Mammary microvascular endothelial cell (primary cell): ENCODE measurements at places on chromosomes 4 and X. TPM values are rescaled to one million over a fixed set of nuclear protein-coding genes. Genes with fewer than 3 reads are reported as not detected.

The NALF2 gene
- total RNA-seq: 0.05 and 0.13 TPM in 2 replicates

The CSAG2 gene
- total RNA-seq: not detected in 2 replicates

The STBD1 gene
- total RNA-seq: 1.7 and 3.5 TPM in 2 replicates

The COPS4 gene
- 59.6 and 63.6 TPM in 2 replicates for total RNA-seq

The MTCP1 gene
- 3.7 and 4.5 TPM in 2 replicates for total RNA-seq

The MAGEC2 gene
- not detected in 2 replicates for total RNA-seq

The PFKFB1 gene
- total RNA-seq: not detected in 2 replicates

The TNMD gene
- not detected in 2 replicates for total RNA-seq

The TECRL gene
- total RNA-seq: not detected in 2 replicates

The MAGEC1 gene
- total RNA-seq: not detected in 2 replicates

The TLL1 gene
- total RNA-seq: 2.7 and 3.5 TPM in 2 replicates

The DGAT2L6 gene
- total RNA-seq: 0.20 TPM in 1 of 2 replicates, not detected in the other

The RBM46 gene
- total RNA-seq: not detected in 2 replicates

The DIPK2B gene
- 153 and 154 TPM in 2 replicates for total RNA-seq

The SLC16A2 gene
- 0.39 and 0.60 TPM in 2 replicates for total RNA-seq

The ATP10D gene
- 12.2 and 15.4 TPM in 2 replicates for total RNA-seq

The PAK3 gene
- total RNA-seq: 0.13 and 0.34 TPM in 2 replicates

The DRP2 gene
- total RNA-seq: 0.15 and 0.47 TPM in 2 replicates

The TEX13C gene
- not detected in 2 replicates for total RNA-seq

The SLITRK4 gene
- total RNA-seq: 4.2 and 6.7 TPM in 2 replicates

The PNMA6A gene
- total RNA-seq: 0.20 and 1.3 TPM in 2 replicates

The ANAPC10 gene
- total RNA-seq: 24.0 and 24.5 TPM in 2 replicates

The TMPRSS11A gene
- not detected in 2 replicates for total RNA-seq

The NPY5R gene
- total RNA-seq: not detected in 2 replicates

The RS1 gene
- not detected in 2 replicates for total RNA-seq

The SPANXA1 gene
- not detected in 2 replicates for total RNA-seq

The CT45A2 gene
- total RNA-seq: not detected in 2 replicates

The GPR34 gene
- not detected in 2 replicates for total RNA-seq

The GPRASP3 gene
- 3.0 and 4.0 TPM in 2 replicates for total RNA-seq

The RGN gene
- total RNA-seq: 0.20 TPM in 1 of 2 replicates, not detected in the other

The TBC1D8B gene
- total RNA-seq: 3.1 TPM in 2 replicates

The INPP4B gene
- total RNA-seq: 2.6 and 4.7 TPM in 2 replicates

The PRR32 gene
- not detected in 2 replicates for total RNA-seq

The AFM gene
- total RNA-seq: not detected in 2 replicates

The MGAT4D gene
- not detected in 2 replicates for total RNA-seq

The KIT gene
- total RNA-seq: 0.25 and 2.3 TPM in 2 replicates

The FGFBP2 gene
- not detected in 2 replicates for total RNA-seq

The ADH6 gene
- not detected in 2 replicates for total RNA-seq

The HS3ST1 gene
- total RNA-seq: 0.98 and 5.0 TPM in 2 replicates

The TKTL2 gene
- not detected in 2 replicates for total RNA-seq

The CYSLTR1 gene
- total RNA-seq: 1.2 and 1.5 TPM in 2 replicates

The ZCCHC4 gene
- 7.1 and 7.7 TPM in 2 replicates for total RNA-seq

The DMRTC1 gene
- not detected in 2 replicates for total RNA-seq

The MAGEB10 gene
- total RNA-seq: not detected in 2 replicates

The PRSS12 gene
- 5.1 and 8.1 TPM in 2 replicates for total RNA-seq

The APLN gene
- total RNA-seq: 567 and 583 TPM in 2 replicates

The NCAPG gene
- 45.1 and 47.1 TPM in 2 replicates for total RNA-seq

The COL4A5 gene
- total RNA-seq: 8.1 and 18.1 TPM in 2 replicates

The AMTN gene
- total RNA-seq: not detected in 2 replicates

The BEX1 gene
- 0.25 and 1.00 TPM in 2 replicates for total RNA-seq

The ARHGAP36 gene
- not detected in 2 replicates for total RNA-seq
